ENCODE measurements at places on chromosomes 2 and 18.

DNA sequence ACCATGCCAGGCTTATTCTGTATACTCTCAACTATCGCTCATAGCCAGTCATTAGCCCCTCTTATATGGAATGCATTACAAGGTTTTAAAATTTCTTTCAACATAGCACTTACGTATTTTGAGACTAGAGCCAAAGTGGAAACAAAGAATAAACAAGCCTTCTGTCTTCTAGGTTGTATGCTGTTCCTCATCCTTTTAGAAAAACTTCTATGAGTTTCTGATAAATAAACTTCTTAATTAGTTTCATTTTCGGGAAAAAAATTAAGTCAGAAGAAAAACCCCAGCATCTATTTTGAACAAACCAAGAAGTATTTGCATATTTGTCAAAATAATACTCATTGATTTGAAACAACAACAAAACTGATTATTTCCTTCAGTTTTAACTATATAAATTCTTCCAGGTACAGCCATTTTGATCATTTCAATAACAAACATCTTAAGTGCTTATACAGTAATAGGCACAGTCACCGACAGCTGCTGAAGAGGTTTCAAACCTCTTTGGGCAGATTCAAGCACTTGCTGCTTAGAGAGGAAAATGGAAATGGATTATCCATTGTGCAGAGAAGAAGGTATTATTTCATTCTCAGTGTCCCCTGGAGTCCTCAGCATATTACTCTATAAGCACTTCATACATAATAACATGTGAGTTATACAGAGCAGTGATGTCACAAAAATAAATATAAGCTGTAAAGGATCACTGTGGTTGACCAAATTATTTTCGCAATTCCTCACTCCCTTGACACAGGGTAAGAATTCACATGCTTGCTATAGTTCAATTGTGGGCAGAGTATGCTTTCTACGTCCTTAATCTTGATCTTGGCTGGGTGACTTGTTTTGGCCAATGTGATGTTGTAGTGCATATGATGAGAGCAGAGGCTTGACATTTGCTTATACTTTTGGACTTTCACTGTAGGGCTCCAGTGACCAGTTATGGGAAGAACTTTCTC is 833.8 kb downstream of the TRIB2 start:
- no peak for DNase-seq

- no peak for DNase-seq
Measured at GRCh38 chr2:128448331-128449225, 129.9 kb upstream of the HS6ST1 start.

DNA sequence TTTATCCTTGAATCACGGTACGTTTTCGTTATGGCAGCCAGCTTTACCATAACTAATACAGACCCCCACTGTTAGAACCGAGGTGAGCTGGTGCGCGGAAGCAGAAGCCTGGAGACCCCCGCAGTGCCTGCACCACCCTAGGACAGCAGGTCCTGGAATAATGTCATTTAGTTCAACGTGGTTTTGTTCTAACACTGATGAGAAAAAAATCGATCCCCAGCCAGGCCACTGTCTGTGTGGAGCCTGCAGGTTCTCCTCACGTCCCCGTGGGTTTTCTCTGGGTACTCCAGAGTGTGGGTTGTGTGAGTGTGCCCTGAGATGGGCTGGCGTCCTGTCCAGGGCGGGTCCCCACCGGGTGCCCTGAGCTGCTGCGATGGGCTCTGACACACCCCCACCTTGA is 69.9 kb upstream of the ST3GAL5 start:
- DNase-seq = no peak

DNA sequence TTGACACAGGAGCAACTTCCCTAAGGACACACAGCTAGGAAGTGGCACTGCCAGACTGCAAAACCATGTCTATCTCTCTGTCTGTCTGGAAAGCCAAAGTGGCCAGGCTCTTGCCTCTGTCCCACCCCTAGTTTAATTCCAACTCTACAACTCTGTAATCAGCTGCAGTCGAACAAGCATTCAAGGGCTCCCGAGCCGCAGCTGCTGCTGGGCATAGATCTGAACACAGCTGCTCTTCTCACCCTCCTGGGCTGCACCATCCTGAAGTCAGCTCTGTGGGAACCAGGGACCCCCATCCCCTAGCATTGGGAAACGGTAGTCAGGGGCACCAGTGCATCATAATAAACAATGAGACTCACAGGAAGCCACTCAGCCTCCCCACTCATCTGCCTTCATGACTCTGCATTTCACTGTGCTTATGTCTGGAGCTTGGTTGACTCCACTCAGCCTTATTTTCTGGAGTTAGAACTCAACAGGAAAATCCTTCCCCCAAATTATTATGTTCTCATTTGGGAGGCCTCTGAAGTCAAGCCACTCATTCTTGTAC is 44.4 kb upstream of the TMEM163 start:
- DNase-seq = no peak

GRCh38 chr2:136214307-136215200 is 96.6 kb upstream of the CXCR4 start:
- no peak for DNase-seq

GRCh38 chr18:69617888-69618287 is 217.2 kb downstream of the DOK6 start:
- no peak for DNase-seq

GRCh38 chr2:235551965-235552364 is 58.1 kb downstream of the AGAP1 start:
- no peak for DNase-seq

GRCh38 chr2:121075006-121075551 is 209.9 kb downstream of the TFCP2L1 start:
- DNase-seq = peak; percentile 64

DNA sequence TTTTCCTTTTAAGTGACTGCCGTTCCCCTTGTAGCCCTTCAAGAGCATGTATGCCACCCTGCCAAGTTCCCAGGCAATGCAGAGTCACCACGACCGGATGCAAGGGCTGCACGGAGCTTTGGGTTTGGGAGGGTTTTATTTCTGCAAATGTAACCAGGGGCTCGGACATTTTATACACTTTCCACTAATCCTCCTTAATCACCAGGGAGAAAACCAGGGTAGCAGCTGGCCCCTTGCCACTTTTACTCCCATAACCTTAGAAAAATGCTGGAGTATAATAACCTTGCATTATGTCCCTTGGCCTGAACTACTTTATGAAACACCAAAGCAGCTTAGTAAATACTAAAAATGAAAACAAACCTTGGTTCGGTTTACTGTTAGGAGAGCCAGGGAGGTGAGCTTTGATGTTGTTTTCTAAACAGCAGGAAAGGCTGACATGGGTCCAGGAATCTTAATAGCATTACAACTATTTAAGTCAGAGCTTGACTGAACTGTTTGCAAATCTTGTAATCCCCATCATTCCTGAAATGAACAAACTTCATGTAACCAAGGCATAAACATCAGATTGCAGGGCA is 152.8 kb upstream of the RIOK3 start:
- DNase-seq = no peak

DNA sequence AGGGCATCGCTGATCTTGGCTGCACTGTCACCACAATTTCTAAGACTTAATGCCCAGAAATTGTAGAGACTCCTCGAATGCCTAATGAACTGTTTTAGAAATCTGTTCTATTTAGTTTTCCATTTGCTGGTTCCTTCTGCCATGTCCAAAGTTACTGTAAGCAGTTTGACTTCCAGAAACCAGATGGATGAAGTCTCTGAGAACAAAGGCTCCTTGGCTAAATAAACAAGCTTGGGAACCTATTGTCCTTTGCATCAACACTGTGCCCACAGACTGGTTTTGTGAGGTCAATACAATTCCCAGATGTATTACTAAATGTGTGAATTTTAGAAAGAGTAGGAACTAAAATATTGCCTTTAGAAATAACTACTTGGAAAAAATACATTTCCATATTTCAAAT is 600.2 kb downstream of the NYAP2 start:
- DNase-seq = no peak

- DNase-seq = peak; percentile 82
Measured at GRCh38 chr2:84938194-84938879, 32.6 kb upstream of the KCMF1 start.

GRCh38 chr2:150012986-150013385 is 425.4 kb upstream of the MMADHC start:
- no peak for DNase-seq

DNA sequence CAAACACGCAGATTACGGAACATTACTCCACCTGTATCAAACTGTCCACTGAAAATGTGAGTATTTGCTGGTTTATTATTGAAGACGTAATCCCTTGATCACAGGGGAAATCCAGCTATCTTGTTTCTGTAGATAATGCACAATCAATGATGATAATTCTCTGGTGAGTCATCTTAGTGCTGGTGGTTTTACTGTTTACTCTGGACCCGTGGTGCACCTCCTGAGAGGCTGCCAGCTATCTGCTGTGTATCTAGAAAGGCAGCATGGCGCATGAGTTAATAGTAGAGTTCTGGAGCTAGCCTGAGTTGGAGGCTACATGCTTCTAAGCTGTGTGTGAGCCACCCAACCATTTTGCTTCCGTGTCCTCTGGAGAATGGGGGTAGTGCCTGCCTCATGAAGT is 6.5 kb downstream of the NCAPH start:
- peak; percentile 88 for DNase-seq

Measured in activated CD4-positive, alpha-beta T cell treated with anti-CD3 and anti-CD28 coated beads, Interleukin-2, amount 50 U/mL, for 16 hours (primary cell).